ENCODE measurements at places on chromosomes 12 and 14. TPM values are rescaled to one million over a fixed set of nuclear protein-coding genes. Genes with fewer than 3 reads are reported as not detected.

AJUBA gene
- total RNA-seq, result 0.67 TPM

GRCh38 chr14:99891900-99892299, 98.7 kb downstream of the EML1 start:
- DNase-seq, result no peak

GRCh38 chr12:544941-545635, 85.3 kb downstream of the B4GALNT3 start:
- no peak for DNase-seq

GRCh38 chr12:7695566-7696197, at the start of gene GDF3:
Gene GDF3 (minus strand): TSS chr12:7695775. CDS start chr12:7695728, 47 bp downstream.
- no peak for DNase-seq

P2RX2 gene
- not detected for total RNA-seq

DNA sequence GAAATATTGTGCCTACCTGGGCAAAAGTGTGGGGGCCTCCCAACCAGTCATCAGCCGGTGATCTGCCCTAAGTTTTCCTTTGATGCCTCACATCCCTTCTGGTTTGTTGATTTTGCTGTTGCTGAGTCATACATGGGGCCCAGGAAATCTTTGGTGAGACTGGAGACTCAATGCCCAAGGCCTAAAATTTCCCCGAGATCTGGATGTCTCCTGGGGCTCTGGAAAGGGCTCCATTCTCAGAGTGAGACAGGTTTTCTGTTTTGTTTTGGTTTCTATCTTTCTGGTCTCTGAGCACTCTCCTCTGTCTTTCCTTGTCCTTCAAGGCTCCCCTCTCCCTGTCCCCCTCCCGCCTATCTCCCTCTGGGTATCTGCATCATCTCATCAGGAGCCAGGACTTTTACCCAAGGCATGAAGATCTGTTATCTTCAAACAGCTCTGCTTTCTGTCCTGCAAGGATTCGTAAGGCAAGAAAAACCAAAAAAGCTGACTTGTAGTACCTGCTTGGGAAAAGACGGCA, 152.8 kb upstream of the MAX start:
- no peak for DNase-seq

CLEC4E gene
- not detected for total RNA-seq

IFNG-AS1 gene
- total RNA-seq, result 0.55 TPM

DNA sequence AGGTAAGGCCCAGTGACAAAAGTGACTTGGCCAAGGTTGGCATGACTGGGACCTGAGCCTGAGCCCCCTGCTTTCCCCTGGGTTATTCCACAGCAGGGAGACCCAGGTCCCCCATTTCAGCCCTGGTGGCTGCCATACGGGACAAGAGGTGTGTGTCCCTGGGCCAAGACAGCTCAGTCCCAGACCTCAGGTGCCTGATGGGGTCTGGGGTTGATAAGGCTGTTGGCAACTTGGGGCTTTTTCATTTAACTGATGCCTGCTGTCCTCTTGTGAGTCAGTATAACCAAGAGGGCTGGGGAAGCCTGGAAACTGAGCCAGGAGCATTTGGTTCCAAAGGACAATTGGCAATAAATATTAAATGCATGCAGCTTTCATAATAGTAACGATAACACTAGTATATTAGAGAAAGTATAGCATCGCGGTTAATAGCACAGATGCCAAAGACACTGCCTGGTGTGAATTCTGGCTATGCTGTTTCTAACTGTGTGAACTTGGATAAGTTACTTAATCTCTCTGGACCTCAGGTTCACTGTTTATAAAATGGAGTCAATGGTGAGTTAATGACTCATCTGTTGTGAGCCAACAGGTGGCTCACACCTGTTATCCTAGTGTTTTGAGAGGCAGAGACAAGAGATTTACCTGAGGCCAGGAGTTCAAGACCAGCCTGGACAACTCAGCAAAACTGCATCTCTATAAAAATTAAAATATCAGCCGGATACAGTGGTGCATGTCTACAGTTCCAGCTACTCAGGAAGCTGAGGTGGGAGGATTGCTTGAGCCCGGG, 898 bp downstream of the SDSL start:
- DNase-seq, result no peak

GRCh38 chr12:90042920-90043641, 334.4 kb upstream of the ATP2B1 start:
- no peak for DNase-seq

NANOG gene
- total RNA-seq, result not detected

CLEC2B gene
- total RNA-seq, result 155 TPM

DNA sequence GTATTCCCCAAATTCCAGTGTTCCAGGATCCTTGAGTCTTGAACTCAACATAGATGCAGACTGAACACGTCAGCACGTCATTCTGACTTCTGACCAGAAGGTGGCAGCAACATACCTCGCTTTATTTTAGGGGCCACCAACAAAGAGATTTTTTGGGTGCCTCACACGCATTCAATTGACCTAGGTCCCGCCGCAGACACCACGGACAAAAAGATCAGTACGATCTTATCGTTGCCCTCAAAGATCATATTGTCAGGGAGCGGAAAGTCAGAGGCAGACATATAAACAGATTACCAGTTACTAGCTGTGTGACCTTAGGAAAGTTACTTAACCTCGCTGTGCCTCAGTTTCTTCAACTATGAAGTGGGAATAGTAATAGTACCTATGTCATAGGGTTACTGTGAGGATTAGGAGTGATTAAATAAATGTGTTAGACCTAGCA, 6.5 kb upstream of the PRPH start:
- peak; percentile 65 for DNase-seq

PRICKLE1 gene
- not detected for total RNA-seq

KLRK1 gene
- total RNA-seq, result 1.0 TPM

DACT1 gene
- total RNA-seq, result 1.3 TPM

- DNase-seq, result no peak
Measured at GRCh38 chr14:61540931-61541330, 154.4 kb upstream of the HIF1A start.

- DNase-seq, result no peak
Measured at GRCh38 chr12:128693771-128694170, 130.0 kb downstream of the SLC15A4 start.

- no peak for DNase-seq
Measured at GRCh38 chr14:78412475-78412874, 242.3 kb downstream of the NRXN3 start.

TAS2R46 gene
- 1.6 TPM for total RNA-seq

DNA sequence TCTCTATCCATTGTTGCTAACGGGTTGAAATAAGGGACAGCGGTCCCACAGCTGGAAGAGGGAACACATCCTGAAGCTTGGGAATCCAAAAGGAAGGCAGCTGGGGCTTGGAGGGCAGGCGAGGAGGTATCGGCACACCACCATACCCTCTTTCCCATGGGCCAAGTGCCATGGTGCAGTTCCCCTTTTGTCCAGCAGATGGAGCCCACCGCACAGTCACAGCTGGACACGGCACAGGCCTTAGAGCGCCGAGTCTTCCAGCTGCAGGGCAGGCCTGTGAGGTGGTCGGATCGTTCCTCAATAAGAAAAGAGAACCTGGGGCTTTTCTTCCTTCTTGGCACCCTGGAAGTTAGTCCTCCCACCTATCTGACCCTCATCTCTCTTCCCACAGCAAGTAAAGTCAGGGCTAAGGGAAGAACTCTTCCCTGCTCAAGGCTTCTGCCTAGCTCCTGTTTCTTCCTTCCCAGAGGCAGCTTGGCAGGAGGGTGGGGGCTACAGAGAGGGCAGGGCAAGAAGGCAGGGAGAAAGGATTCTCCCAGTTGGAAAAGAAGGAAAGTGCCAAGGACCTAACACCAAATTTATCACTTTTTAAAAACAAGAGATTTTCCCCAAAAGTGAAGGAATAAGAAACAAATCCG, 8.6 kb downstream of the PPP1R1A start:
- DNase-seq, result peak; percentile 85

POTEG gene
- total RNA-seq, result not detected

DNA sequence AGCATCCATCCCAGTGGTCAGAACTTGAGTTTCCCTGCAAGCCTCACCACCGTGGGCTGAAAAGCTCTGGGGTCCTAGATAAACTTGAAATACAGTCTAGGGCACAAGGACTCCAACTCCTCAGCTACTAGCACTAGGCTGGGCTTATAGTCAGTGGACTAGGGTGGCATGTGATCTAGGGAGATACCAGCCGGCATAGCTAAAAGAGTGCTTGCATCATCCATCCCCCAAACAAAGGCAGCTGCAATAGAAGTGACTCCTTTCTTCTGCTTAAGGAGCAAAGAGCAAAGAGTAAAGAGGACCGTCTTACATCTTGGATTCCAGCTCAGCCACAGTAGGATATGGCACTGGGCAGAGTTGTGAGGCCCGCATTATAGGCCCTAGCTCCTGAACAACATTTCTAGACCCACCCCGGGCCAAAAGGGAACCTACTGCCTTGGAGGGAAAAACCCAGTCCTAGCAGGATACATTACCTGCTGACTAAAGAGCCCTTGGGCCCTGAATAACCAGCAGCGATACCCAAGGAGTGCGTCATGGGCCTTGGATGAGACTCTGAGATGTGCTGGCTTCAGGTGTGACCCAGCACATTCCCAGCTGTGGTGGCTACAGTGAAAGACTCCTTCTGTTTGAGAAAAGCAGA, 17.9 kb upstream of the SOS2 start:
- DNase-seq, result no peak

GRCh38 chr12:89476232-89476631, 48.4 kb downstream of the GALNT4 start:
- no peak for DNase-seq

DNA sequence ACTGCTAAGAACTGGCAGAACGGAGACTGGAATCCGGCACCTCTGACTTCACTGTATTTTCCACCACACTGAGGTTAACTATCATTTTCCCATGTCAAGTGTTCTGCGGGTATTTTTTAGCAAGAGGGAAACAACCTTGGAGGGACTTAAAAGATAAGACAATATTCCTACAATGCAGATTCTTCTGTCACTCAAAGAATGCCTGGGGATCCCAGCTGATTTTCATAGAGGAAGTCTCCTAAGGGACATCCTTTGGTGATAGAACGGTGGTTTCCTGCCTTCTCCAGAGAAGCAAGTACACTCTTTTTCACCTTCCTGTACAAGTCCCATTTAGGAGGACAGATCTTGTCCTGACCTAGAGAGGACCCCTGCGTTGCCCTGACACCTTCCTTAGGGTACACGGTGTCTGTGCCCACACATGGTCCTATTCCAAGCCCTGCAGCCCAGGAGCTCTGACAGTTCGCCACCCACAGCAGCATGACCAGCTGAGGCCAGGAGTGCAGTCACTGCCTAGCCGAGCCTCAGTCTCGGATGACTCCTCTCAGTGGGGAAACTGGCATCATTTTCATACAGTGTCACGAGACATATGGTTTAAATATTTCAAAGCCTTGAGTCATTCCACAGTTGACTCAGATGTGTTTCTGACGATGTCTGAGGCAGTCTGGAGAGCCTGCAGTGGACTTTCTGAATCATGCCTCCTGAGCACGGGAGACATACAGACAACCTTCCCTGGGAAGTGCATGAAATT, 181.3 kb upstream of the FKBP4 start:
- DNase-seq, result no peak

DNA sequence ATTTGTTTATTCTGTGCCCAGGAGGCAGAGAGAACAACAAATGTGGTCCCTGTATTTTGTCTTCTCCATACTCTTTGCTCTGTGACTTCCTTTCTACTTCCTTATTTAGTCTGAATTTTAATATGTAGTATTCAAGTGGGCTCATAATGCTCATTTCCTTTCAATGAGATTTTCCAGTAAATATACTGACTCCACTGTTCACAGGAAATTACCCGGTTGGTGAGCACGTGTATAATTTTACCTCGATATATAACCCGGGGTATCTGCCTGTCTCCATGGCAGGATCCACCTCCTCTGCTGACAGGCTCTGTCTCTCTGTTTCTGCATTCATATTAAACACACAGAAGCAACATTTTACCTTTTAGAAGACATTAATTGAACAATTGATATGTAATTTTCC, 166.0 kb downstream of the SLC38A4 start:
- DNase-seq, result no peak

GNB3 gene
- 0.75 TPM for total RNA-seq

PARP2 gene
- 16.3 TPM for total RNA-seq

DNA sequence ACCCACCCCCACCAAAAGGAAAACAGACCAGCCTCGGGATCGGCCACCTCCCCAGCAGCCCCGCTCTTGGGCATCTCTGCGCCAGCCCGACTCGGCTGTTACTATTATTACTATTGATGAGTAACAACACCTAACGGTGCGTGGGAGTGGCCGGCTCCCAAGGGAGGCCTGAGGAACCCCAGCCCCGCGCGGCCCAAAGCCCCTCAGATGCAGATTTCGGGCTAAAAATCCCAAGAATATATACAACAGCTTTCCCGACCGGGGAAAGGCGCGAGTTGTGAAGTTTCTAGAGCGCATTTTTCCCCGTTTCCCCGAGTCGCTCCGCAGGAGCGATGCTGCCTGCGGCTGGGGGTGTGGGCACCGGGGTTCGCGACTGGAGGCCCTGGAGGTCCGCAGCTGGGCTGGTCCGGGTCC, 565 bp downstream of the NT5DC3 start:
- DNase-seq, result no peak

KCNJ8 gene
- total RNA-seq, result not detected

DNA sequence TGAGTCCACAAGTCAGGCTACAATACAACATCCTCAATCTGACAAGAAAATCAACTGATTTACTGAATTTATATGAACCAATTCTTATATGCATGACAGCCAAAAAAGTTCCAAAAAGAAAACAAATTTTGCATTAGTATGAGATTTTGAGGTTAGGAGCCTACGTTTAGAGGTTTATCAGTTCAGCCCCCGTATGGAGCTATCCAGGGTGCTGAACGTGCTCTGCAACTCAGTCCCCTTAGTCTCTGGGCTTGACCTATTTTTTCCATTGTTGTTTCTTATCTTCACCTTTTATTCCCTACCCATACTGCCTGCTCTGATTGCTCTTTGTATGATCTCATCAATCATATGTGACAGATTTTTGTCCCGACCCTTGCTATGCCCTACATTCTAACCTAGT, 693.0 kb downstream of the NRXN3 start:
- no peak for DNase-seq

DNA sequence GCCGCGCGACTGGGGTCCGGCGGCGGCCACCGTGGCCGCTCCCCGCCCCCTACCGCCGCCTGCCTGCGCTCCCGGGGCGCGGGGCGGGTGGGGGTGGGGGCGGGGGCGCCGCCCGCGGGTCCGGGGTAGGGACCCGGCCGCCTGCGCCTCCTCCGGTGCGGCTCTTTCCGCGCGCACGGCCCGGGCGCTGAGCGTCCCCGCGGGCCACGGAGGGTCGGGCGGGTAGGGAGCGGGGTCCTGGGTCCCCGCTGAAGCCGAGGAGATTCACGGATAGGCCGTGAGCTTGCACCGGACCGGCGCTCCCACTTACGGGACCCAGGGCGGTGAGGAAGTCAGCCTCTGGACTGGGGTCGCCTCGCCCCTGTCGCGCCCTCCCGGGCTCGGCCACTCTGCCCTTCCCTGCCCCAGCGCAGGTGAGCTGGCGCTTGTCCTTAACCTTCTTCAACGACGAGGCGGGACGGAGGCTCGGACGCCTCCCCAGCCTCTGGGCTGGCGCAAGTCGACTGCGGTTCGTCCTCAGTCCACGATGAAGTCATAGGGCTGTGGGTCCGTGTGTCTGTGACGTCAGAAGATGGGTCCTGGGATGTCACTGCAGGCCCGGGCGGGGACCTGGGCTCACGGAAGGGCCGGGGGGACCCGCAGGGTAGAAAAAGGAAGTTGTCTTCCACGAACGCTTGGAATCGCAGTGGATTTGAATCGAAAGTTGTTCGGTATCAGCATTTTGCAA, 514 bp downstream of the FBXO34 start:
- peak; percentile 80 for DNase-seq

GRCh38 chr12:94184995-94185719, 36.8 kb downstream of the PLXNC1 start:
- no peak for DNase-seq

TRMT61A gene
- total RNA-seq, result 9.2 TPM

All from CD4-positive, alpha-beta T cell (primary cell).